NCI-H1105 treated with DMSO at 0.1 percent for 48 hours (cell line): ENCODE measurements at places on chromosomes 1 and 21.
A peak's percentile ranks its signal among the peaks of the same experiment; 100 is the strongest.

GRCh38 chr1:23530087-23530746 lies 816 bp downstream of the E2F2 start:
- peak; percentile 62 for DNase-seq

- DNase-seq = no peak
Observed at GRCh38 chr1:41783189-41783639, 135.5 kb downstream of the HIVEP3 start.

DNA sequence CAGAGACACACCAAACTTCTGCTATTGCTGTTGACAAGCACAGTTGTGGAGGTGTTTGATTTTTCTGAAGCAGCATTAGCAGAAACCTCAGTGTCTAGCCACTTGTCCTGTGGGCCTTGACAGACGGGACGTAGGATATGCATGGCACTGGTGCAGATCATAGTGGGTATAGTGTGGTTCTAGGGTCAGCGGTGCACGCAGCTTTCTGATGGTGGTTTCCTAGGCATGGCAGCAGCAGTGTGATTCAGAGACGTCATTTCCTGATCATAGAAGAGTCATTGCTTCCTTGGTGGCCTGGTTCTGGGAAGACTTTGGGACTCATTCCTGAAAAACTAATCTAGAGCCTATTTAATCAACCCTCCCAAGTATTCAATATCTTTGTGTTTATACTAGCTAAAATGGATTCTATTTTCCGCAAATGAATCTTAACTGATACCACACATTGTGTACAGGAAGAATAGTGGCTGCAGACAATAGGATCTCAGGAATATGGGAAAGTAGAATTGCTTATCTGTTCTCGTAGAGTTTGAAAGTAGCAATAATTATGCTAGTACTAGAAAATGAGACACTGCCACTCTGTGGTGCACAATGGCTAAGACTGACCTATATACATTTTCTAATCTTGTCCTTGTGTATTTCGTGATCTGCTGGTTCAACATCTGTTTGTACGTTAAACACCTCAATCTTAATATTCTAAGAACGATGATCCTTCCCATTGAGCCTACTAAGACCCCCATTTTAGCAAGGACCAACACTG lies 2.8 kb upstream of the USP1 start:
- DNase-seq = no peak

GRCh38 chr1:100979631-100980030 lies 46.0 kb downstream of the DPH5 start:
- DNase-seq = no peak

DNA sequence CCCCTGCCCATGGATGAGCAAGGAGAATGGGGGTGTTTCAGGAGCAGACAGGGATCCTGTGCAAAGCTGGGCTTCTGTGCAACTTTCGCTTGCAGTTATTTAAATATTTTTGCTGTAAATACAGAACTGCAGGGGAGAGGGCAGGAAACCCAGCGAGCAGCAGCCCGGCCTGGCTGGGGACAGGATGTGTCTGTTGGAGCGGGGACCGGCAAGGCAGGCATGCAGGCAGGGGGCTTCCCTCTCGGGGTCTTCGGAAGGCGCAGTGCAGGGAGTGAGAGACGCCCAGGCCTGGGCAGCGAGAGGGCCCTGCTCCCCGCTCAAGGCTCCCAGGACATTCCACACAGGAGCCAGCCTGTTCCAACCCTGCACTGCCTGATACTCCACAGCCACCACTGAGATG lies 1.7 kb upstream of the AIRE start:
- DNase-seq = no peak

GRCh38 chr1:241639623-241640148 lies 483 bp downstream of the CHML start:
- DNase-seq = no peak

DNA sequence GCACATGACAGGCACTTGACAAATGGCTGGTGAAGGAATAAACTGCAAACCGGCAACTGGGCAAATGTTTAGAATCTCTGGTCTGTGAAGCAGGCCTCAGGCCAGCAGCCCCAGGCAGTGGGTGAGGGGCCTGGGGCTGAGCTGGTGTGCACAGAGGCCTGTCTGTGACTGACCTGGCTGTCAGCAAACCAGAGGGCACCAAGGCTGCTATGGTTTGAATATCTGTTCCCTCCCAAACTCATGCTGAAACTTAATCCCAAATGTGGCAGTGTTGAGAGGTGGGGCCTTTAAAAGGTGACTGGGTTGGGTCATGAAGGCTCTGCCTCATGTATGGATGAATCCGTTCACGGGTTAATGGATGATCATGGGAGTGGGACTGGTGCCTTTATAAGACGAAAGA lies 139.8 kb downstream of the DMRTB1 start:
- no peak for DNase-seq

DNA sequence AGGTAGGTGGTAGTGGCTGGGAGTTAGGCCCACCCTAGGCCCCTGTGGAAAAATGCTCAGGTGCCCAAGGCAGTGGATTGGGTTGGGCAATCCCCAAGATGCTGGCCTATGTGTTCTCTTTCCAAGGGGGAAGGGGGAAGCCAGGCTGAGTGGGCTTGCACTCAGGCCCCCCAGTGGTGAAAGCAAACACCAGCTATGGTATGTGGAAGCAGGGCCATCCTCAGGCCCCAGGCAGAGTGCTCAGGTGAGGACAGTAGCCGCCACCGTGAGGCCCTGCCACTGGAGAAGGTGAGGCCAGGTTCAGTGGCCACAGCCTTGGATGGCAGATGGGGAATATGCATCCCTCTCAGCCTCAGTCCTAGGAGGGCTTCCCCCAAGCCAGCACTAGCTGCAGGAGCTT lies 11.8 kb downstream of the LY9 start:
- no peak for DNase-seq
